ENCODE measurements at places on chromosomes 3 and 15.

DNA sequence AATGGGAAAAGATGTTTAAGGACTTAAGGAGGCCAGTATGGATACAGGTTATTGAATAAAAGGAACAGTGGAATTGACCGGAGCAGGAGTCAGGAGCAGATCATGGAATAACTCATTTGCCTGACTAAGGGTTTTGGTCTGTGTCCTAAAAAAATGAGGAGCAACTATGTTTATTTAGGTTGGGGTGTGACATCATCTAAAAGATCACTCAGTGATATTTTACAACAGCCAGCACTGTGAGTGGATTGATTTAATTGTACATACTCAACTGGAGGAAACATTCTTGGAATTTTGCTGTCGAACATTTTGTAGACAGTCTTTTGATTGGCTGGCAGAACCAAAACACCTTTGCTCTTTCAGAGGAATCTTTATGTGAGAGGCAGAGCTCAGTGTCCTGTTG lies 348.6 kb upstream of the CDIN1 start:
- DNase-seq, result no peak

GRCh38 chr3:97967966-97968365 lies 4.3 kb downstream of the RIOX2 start:
- DNase-seq, result no peak

DNA sequence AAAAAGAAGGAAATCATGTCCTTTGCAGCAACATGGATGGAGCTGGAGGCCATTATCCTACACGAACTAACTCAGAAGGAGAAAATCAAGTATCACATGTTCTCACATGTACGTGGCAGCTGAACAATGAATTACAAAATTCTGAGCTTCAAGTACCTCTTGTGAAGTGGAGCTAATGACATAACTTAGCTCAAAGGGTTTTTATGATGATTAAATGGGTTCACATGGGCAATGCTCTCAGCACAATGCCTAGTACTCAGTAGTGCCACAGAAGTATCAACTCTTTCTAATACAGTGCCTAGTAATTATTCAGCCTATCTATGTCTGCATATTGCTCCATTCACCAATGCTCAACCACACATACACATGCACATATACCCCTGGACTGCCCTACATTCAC lies 407.5 kb upstream of the WNT5A start:
- DNase-seq, result no peak

GRCh38 chr3:98761643-98762229 lies 1.4 kb upstream of the ST3GAL6 start:
- DNase-seq, result no peak

GRCh38 chr3:111928613-111929012 lies 50.2 kb upstream of the ABHD10 start:
- DNase-seq, result no peak

GRCh38 chr15:40274350-40275274 lies 8.3 kb downstream of the ANKRD63 start:
- peak; percentile 56 for DNase-seq

DNA sequence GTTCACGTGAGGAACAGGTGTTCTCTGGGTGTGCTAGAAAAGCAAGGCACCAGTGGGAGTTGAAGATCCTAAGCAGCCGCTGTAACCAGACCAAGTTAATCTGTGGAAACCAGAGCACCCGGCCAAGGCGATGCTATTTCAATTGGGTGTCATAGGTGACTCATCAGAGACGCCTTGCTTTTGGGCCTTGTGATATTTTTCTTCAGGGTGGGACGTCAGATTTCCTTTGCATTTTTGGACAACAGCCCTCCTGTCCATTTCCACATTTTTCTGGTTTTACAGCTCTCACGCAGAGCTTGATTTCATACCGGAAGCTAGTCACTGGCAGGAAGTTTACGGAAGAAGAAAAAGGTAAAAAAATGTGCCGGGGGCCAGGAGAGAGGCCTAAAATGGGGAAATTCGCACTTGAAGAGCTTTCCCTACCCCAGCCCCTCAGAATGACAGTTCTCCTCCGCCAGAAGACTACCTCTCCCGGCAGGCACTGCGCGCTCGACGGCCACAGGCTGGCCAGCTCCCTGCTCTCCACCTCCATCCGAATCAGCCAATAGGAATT lies 471 bp upstream of the KBTBD8 start:
- no peak for DNase-seq

GRCh38 chr3:31219131-31219843 lies 313.4 kb upstream of the STT3B start:
- DNase-seq, result no peak

DNA sequence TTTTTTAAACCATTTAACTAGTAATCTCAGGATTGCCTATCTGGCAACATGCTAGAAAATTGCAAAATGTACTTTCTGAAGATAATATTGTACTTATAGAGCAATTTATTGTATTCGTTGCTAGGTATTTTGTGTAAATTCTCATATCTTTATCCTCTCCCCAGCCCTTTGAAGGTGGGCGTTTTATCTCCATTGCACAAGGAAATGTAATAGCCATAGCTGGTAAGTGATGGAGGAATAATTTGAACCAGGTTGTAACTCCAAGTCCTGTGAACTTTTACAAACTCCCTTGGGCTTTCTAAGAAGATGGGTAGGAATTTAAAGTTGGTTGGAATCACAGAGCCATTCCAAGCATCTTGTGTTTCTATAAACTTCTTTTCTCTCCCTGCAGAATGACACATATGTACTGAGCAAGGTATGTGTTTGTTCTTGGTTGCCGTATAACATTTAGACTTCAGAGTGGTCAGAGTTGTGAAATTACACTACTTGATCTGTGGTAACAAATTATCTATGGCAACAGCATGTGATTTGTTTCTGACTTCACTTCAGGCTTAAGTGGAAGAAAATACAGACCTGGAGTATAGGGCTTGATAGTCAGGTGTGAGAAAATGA lies 170.9 kb downstream of the AKAP13 start:
- DNase-seq, result no peak

DNA sequence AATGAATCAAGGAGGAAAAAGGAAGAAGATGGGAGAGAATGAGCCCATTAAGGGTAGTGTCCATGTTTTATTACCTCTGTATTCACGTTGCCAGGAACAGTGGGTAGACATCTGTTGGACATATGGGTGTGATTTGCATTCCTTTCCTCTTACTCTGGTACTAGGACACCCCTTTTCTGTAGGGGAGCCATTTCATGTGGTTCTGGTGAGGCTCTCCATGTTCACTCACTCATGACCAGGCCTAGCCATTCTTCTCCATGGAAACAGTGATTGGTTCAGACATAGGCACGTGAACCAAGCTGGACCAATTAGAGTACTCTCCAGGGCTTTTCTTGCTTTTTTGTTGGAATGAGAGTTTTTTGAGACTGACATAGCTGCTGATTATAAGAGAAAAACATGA lies 39.6 kb upstream of the PDCD6IP start:
- no peak for DNase-seq

DNA sequence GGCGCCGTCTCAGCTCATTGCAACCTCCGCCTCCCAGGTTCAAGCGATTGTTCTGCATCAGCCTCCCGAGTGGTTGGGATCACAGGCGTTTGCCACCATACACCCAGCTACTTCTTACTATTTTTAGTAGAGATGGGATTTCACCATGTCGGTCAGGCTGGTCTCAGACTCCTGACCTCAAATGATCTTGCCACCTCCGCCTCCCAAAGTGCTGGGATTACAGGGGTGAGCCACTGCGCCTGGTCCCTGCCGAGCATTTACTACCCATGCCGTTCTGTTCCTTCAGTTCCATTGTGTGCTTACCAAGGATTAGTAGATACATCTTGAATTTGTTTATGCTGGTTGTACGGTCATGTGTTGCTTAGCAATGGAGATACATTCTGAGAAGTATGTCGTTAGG lies 10.3 kb downstream of the CHD2 start:
- DNase-seq, result no peak

All from HCT116 (cell line).